ENCODE measurements at places on chromosomes 5 and 9.
A peak's percentile ranks its signal among the peaks of the same experiment; 100 is the strongest.

DNA sequence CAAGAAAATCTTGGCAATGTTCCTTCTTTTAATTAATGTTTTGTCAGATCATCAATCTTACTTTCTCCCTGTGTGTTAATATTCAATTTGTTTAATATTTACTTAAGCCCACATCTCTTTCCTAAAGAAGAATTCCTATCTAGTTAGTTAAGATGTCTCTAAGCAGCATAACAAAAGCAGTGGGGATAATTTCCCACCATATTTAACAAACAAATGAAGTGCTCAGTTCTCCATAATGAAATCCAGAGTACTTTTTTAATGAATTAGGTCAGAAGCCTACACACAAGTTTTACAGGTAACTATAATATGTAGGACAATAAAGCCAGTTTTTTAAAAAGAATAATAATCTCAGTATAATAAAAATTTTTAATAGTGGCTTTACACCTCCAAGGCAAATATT, 1918.8 kb downstream of the EFNA5 start:
- DNase-seq, result no peak

- DNase-seq, result no peak
Measured at GRCh38 chr5:80912479-80912878, 47.7 kb upstream of the RASGRF2 start.

DNA sequence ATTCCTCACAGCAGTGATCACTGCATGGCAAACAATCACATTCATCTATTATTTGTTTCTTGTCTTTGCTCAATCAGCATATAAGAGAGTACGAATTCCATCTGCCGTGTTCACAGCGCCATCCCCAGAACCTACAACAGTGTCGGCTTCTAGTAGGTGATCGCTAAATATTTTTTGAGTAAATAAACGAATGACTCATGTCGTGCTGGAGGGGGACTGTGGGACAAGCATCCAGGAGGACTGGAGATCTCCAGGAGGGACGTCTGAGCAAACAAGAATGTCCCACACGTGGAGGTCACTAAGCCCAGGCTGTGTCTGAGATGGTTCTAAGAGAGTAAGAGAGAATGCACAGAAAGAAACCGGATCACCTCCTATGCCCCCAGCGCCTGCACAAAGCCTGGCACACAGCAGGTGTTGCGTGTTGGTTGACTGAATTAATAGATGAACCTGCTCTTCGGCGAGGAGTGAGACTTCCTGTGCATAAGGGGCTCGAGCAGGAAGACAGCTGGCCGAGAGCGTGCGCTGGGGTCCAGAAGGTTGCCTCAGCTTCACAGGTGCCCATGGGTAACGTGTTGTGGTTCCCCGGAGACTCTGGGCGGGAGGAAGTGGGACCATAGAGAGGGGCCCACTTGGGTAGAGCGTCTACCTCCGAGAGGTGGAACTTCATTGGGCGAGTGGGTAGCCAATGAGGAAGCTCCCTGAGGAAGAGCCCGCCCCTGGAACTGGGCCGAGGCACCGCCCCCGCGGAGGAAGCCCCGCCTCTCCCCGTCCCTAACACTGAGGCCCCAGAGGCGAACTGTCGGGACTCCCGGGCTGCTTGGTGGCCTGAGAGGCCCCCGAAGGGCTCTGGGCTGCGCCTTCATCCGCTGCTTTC, 193.0 kb downstream of the MELK start:
- DNase-seq, result peak; percentile 29

- DNase-seq, result no peak
Measured at GRCh38 chr9:81819859-81820546, 108.2 kb upstream of the SPATA31D4 start.

GRCh38 chr5:30725073-30725472, 468.4 kb upstream of the CDH6 start:
- DNase-seq, result no peak

- DNase-seq, result no peak
Measured at GRCh38 chr5:161138751-161139455, 286.9 kb upstream of the ATP10B start.

DNA sequence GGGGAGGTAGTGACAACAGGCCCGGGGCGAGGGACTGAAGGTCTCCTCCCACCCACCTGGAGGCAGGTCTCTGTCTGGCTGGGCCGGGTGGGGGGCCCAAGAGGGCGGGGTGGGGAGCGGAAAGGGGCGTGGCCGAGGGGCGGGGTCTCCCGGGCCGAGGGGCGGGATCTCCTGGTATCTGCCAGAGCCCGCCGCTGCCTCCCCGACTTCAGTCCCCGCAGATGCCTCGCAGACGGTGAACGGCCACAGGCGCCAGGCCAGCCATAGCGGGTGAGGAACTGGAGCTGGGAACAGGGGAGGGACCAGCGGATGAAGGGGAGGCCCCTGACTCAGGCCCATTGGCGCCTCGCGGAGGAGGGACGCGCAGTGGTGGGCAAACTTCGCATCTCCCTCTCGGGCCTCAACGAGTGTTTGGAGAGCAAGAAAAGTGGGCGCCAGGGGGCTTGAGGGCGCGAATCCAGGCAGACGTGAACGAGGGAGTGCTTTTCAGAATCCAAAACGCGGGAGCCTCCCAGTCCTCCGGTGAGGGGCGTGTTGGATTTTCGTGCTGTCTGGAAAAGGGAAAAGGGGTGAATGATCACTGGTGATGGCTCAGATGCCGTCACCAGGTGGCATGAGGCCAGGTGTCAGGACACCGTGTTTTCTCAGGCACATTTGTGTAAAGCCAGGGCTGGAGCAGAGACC, at the start of gene ADGRD2:
TSS of gene ADGRD2 (plus strand) at position 211 of the 684 bp plus-strand sequence. CDS start 1,216 bp downstream, outside the sequence.
- DNase-seq, result peak; percentile 21

GRCh38 chr9:120289990-120290975, 289.7 kb downstream of the CDK5RAP2 start:
- no peak for DNase-seq

DNA sequence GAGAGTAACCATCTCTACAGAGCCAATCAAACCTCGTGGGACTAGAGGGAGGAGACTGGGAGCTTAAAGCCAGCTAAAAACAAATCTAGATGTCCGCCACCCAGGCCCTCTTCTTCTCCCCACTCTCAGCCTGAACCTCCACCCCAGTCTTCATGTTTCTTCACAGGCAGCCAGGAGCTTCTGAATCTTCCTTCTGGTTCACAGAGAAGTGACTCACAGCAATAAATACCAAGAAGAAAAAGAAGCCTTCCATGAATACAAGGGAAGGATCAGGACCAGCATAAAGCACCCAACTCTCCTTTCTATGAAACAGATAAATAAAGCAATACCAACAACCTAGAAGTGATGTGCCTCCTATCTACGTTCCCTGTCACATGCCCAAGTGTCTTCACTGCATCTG, 103.3 kb upstream of the SLIT3 start:
- no peak for DNase-seq

- DNase-seq, result no peak
Measured at GRCh38 chr5:11301171-11301570, 540.1 kb upstream of the DAP start.

- no peak for DNase-seq
Measured at GRCh38 chr5:157213527-157214243, 33.0 kb downstream of the ITK start.

GRCh38 chr5:87551911-87552310, 139.2 kb upstream of the CCNH start:
- DNase-seq, result no peak

Data from left renal pelvis (tissue), 4 donors.